ENCODE measurements at places on chromosomes 3 and 15.

DNA sequence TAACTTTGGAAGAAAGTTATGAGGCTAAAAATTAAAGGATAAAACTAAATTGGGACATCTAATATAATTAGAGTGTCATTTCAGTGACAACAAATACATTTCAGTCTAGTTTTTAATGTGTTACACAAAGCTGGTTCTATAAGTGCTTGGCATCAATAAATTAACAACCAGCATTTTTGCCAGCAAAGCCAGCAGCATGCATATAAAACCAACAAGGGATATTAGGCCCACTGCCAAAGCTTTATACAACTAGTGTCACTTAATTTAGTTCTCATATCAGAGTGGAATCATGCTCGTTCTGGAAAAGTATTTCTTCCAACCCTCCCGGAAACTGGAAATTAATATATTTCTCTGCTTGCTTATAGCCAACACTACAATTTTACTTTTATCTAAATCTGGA, 88.8 kb downstream of the THBS1 start:
- no peak for DNase-seq

- no peak for DNase-seq
Observed at GRCh38 chr15:98728082-98728810, 79.9 kb downstream of the IGF1R start.

DNA sequence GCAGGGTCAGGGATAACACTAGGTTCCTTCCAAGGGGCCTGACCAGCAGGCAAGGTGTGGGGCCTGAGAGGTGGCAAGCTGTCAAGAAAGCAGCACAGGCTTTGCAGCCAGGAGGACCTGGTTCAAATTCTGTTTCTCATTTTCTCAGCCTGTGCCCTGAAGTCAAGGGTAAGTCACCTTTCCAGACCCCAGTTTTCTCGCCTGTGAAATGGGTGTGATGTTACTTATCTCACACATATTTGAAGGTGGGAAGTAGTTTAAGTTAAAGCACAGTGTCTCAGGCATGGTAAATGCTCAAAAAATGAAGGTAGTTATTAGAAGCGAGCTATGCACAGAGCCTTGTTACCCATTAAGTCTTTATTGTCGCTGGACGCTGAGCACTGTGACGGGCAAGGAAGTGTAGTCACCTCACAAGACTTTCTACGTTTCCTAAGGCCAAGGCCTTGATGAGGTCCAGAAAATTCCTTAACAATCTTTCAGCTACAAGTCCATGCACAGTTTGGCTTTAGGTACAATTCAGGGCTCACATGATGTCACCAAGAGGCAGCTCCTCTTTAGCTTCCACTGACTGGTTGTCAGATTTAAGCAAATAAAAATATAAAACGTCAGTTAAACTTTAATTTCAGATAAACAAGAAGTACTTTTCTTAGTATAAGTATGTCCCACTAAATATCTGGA, 522.6 kb upstream of the PROK2 start:
- DNase-seq, result no peak

- peak; percentile 12 for DNase-seq
Observed at GRCh38 chr15:39125904-39126303, 455.0 kb upstream of the THBS1 start.

GRCh38 chr3:116815321-116815720, 105.7 kb downstream of the TUSC7 start:
- no peak for DNase-seq

DNA sequence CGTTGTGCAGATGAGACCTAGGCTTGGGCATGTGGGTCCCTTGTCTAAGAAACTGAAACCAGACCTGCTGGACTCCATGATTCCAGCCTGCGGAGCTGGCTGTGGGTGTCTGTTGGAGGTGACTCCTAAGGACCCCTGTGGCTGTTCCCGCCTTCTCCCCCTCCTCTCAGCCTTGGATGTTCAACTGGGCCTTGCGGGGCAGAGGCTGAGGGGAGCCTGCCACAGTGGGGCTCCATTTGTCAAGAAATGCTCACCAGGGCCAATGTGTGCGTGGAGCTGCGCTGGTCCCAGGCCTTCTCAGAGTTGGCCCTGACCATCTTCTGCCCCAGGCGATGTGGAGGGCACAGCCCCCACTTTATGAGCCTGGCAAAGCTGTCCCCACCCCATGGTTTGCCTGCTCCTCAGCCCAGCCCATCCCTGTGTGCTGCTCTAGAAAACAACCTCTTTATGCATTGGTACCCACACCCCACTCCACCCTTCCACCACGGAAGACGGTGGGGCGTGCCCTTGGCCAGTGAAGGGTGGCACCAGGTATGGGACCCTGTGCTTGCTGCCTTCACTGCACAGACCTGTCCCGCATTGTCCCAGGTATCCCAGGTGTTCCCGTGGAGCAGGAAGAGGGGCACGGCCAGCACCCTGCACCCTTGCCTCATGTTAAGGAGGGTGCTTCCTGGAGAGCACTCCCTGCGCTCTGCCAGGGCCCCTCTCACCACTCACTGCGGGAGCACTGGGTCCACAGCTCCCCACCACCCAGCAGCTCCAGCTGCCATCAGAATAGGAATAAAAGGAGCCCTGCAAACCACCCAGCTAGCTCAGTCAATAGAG, 7.9 kb downstream of the MESP2 start:
- no peak for DNase-seq

DNA sequence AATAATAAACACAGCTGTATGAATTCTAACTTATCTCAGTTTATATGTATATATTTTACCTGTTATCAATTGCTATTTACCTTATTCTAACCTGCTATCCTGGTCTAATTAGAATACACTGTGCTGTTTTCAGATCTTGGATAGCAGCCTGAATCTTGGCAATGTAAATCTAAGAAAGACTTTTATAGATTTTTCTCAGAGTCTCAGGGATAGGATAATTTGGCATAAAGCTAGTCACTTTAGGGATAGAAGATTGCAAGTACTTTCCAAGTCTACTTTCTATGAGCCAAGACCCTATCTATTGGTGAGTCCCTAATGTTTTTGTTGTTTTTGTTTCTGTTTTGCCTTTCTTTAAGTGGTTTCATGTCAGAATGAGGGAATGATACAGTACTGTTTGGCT, 695.7 kb downstream of the NAALADL2 start:
- no peak for DNase-seq

GRCh38 chr15:32837935-32838334, 120.1 kb downstream of the GREM1 start:
- no peak for DNase-seq

DNA sequence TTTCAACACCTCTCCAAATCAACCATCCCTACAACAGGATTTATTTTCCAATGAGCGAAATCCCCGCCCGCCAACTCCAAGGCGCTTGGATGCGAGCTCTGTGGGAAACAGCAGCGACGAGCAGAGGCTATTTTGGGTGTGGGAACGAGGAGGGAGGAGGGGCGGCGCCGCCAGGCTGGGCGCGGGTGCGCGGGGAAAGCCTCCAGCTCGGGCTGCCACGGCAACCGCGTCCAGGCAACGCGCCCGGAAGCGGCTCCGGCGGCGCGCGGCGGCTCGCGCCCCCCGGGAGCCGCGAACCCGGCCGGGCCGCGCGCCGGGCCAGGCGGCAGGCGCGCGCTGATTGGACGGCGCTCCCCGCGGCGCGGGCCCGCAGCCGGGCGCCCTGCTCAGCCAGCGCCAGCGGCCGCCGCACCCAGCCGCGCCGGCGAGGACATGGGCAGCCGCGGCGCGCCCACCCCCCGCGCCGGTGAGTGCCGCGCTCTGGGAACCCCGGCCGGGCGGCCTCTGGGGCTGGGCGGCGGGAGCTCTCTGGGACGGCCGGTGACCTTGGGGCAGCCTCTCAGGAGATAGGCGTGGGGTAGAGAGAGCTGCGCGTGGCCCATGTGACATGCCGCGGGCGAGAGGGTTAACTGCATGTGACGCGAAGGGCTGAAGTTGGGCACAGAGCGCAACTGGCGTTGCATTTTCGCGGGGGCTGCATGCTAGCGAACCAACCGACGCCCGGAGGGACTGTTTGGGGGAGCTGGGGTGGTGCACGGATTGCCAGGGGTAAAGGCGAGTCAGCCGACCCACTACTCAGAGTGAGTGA, at the start of gene FAM81A:
TSS of gene FAM81A (plus strand) at position 370 of the 808 bp plus-strand sequence. CDS start 20,441 bp downstream, outside the sequence.
- DNase-seq, result peak; percentile 37

DNA sequence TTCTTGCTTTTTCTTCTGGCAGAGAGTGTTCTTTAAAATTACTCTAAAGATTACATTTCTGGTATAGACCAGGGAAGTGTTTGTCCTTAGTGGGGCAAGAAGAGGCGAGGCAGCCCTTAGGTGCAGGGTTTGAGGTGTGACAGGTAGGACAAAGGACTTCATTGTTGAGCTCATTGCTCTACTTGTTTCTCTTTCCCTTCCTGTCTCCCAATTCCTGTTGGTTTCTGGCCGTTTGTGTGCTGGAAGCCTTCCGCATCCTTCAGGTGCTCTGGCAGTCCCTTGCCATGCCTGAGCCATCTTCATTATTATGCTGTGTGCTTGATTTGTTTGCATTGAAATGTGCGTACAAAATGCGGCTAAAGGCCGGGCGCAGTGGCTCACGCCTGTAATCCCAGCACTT, 85.1 kb downstream of the CCK start:
- DNase-seq, result no peak

DNA sequence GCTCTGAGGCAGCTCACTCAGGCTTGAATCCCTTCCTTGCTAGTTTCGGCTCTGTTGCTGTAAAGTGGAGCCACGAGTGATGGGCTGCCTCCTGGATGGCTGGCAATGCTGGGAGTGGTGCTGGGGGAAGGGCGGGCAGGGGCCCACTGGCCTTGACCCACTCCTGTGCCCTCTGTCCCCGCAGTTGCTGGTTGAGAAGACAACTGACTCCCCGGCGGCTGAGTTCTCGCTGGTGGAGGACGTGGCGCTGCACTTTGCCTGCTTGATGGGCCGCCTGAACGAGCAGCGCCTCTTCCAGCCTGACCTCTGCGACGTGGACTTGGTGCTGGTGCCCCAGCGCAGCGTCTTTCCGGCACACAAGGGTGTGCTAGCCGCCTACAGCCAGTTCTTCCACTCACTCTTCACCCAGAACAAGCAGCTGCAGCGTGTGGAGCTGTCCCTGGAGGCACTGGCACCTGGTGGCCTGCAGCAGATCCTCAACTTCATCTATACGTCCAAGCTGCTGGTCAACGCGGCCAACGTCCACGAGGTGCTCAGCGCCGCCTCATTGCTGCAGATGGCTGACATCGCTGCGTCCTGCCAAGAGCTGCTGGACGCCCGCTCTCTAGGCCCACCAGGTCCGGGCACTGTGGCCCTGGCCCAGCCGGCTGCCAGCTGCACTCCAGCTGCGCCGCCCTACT, 4.7 kb downstream of the ZBTB47 start:
- DNase-seq, result no peak

DNA sequence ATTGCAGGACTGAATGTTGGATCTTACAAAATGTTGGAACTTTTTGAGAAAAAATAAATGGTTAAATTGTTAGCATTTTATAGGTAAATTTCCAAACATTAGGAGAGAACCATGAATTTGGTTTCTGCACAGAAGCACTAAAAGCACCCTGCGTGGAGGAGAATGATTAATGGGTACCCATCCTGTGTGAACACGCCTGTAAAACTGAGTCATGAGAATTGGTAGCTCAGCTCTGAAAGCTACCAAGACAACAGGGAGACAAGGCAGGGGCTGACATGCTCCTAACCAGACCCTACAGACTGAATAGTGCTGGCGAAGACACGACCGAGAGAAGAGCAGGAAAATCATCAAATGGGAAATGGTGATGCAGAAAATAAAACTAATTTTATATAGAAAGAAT, 32.4 kb upstream of the MTMR10 start:
- DNase-seq, result no peak

GRCh38 chr15:73904026-73904815, 22.0 kb upstream of the LOXL1 start:
- no peak for DNase-seq

GRCh38 chr3:127940116-127940515, 25.1 kb downstream of the KBTBD12 start:
- no peak for DNase-seq

GRCh38 chr15:95857124-95857757, 473.3 kb upstream of the NR2F2 start:
- no peak for DNase-seq

DNA sequence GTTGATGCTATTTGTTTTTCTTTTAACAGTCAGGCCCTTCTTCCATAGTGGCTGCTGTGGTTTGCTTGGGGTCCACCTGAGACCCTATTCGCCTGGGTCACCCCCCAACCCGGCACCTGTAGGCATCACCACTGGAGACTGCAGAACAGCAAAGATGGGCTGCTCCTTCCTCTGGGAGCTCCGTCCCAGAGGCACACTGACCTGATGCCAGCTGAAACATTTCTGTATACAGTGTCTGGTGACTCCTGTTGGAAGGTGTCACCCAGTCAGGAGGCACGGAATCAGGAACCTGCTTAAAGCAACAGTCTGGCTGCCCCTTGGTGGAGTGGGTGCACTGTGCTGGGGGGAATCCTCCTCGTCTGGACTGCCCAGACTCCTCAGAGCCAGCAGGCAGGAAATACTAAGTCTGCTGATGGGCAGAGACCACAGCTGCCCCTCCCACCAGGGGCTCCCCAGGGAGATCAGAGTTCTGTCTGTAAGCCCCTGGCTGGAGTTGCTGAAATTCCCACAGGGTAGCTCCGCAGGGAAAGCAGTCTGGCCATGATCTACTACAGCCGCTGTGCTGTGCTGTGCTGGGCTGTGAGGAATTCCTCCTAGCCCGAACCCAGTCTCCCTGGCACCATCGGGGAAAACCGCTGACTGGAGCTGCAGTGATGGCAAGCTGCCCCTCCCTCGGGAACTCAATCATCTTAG, 248.2 kb downstream of the TBC1D5 start:
- no peak for DNase-seq

DNA sequence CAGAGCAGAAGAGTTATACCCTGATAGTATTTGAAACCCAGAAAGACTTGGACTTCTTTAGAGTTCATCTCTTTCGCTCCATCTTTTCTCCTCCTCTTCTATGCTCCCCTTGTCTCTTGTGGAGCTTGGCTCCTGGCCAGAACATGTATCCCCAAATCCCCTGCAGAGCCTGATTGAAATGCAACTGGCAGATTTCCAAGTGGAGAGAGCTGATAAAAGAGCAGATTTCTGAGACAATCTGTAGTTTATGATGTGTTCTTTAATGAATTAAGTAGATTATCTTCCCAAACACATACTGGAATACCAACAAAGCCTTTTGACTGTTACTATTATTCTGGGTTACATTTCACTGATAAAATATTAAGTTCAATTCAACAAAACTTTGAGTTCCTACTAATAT, 33.4 kb downstream of the UNC13C start:
- no peak for DNase-seq

DNA sequence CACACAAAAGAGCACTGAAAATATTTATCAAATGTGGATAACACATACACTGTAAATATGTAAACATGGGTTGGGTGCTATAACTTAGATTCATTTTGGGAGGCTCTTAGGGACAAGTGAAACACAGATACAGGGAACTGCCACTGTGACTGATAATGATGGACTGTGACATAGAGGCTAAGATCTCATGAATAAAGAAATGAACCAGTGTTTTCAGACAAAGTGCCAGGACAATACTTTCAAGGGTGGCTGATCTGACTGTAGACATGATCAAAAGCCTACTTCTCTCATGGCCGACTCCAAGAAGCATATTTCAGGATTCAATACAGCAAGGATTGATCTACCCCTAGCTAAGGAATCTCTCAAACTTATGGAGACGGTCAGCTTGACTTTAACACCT, 353.8 kb downstream of the FGF12 start:
- no peak for DNase-seq

GRCh38 chr3:36894914-36895313, 49.9 kb downstream of the TRANK1 start:
- DNase-seq, result no peak

All from activated T-cell treated with anti-CD3 and anti-CD28 coated beads for 48 hours (primary cell).